ENCODE measurements at places on chromosomes 7 and 10.

DNA sequence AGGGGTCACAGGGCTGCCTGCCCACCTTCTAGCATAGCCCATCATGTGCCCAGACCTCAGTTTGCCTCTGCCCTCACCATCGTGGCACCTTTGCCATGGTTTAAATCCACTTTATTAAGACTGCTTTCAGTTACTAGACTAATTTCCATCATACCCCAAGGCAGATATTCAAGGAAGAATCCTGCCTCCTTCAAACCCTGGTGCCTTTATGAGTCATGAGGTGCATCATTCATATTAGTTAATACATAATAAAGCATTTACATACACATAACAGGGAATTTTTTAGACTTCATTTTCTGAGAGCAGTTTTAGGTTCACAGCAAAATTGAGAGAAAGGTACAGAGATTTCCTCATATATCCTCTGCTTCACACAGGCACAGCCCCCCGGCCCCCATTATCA lies 62.8 kb downstream of the CXCL12 start:
- DNase-seq = no peak

GRCh38 chr7:93877742-93878141 lies 12.8 kb downstream of the TFPI2 start:
- no peak for DNase-seq

DNA sequence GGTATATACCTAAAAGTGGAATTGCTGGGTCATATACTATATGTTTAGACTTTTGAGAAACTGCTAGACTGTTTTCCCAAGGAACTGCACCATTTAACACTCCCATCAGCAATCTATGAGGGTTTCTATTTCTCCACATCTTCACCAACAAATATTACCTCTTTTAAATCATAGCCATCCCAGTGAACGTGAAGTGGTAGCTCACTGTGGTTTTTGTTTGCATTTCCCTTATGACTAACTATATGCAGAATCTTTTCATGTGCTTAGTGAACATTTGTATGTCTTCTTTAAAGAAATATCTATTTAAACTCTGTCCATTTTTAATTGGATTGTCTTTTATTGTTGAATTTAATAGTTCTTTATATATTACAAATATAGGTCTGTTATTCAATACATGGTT lies 115.8 kb upstream of the SEC61G start:
- DNase-seq = no peak

DNA sequence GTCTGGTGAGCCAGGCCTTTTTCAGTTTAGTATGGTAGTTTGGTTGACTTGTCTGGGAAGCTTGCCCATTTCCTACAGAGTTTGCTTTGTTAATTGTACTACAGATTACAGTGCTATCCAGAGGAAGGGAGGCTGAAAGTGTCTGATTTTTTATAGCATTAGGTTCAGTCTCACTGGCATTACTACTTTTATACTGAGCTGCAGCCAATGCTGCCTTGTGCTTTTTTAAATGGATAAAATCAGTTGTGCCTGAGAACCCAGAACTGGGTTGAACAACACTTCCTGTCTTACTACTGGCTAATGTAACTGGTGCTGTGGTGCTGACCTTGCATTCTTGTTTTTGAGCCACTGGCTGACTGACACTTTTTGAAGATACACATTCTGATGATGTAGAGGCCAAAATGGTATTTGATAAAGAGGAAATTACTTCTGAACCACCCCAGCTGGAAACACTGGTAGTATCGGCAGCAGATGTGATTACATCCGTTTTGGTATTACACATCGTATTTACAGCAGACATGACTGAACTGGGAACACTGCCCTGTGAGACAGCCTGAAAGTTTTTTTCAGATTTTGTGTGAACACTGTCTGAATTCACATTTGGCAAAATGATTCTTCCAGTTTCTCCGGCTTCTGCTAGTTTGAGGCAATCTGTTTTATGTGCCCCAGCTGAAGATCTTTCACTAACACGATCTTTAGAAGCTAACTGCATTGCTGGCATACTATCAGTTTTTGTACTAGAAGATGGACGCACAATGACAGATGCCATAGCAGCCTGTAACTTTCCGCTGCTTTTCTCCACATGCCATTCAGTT lies 74.1 kb downstream of the NRBF2 start:
- peak; percentile 28 for DNase-seq

DNA sequence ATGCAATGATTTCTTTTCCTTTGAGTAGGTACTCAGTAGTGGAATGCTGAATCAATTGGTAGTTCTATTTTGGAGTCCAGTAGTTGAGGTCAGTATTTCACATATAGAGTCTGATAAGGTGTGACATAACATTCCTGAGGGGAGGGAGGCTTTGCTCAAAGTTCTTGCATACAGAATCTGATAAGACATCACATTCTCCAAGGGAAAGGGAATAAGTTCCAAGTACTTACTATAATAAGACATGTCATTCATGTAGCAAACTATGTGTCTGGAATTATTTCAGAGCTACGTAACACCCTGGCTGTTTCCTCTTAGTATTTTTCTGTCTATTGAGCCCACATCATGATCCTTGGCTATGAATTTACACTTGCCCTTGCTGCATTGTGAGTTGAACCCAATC lies 74.3 kb upstream of the POM121L12 start:
- no peak for DNase-seq

DNA sequence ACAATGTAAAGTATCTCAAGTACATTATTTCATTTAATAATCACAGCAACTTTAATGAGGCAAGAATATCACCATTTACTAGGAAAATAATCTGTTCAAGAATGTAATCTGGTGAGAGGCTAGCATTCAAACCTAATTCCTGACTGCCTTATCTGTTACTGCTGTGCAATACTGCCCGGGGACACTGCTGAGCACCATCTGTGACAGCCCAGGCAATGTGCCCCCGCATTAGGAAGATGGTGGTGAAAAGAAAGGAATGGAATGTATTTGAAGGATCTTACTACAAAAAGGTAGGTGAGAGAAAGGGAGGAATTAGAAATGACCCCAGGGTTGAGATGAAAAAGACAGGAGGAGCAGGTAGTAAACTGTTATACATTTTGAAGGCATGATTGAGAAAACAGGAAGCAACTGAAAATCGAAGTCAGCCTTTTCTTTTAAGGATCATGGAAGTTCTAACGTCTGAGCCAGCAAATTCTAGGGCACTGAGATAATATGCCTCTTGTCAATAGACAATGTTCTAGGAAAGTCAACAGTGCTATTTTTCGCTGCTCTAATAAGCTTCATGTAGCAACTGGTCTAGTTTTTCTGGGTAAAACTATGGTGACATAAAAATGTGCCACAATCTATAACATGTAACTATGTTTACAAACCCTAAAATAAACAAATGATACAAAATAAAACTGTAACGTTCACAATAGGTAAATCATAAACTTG lies 90.4 kb downstream of the ETV1 start:
- DNase-seq = no peak
